ENCODE measurements at places on chromosomes 7 and 10. TPM values are rescaled to one million over a fixed set of nuclear protein-coding genes. Genes with fewer than 3 reads are reported as not detected.

- no peaks in the 10 kb centered on the region for H3K36me3 ChIP-seq
- H3K27ac ChIP-seq = no peak overlapping the region
- H3K27me3 ChIP-seq = no peaks in the 10 kb centered on the region
- DNase-seq = no peak
- no peaks in the 10 kb centered on the region for H3K4me1 ChIP-seq
- no peak overlapping the region for H3K4me3 ChIP-seq
Observed at GRCh38 chr7:47104206-47104549, 477.7 kb downstream of the TNS3 start.

Gene SPDYE2
- total RNA-seq = not detected

- no peak overlapping the region for H3K4me3 ChIP-seq
- H3K36me3 ChIP-seq = peaks cover 17% of the 10 kb centered on the region
- H3K4me1 ChIP-seq = peaks cover 30% of the 10 kb centered on the region
Observed at GRCh38 chr7:50610521-50611277, 45.5 kb upstream of the DDC start.

Gene TDRD1
- total RNA-seq = 0.76 TPM

- peaks cover 10% of the 10 kb centered on the region for H3K27me3 ChIP-seq
- peaks cover 8% of the 10 kb centered on the region for H3K4me1 ChIP-seq
- peak; percentile 73 for DNase-seq
- H3K4me3 ChIP-seq = no peak overlapping the region
Observed at GRCh38 chr7:148262721-148263229, 327.8 kb upstream of the C7orf33 start.

Gene PLAU
- total RNA-seq = 0.45 TPM

Gene AKR1B15
- not detected for total RNA-seq
